Stimulated activated CD4-positive, alpha-beta T cell treated with anti-CD3 and anti-CD28 coated beads, Interleukin-1b, Interleukin-23, amount 100 ng/mL, for 1 hour (primary cell): ENCODE measurements at places on chromosomes 3 and 15.
A peak's percentile ranks its signal among the peaks of the same experiment; 100 is the strongest.

DNA sequence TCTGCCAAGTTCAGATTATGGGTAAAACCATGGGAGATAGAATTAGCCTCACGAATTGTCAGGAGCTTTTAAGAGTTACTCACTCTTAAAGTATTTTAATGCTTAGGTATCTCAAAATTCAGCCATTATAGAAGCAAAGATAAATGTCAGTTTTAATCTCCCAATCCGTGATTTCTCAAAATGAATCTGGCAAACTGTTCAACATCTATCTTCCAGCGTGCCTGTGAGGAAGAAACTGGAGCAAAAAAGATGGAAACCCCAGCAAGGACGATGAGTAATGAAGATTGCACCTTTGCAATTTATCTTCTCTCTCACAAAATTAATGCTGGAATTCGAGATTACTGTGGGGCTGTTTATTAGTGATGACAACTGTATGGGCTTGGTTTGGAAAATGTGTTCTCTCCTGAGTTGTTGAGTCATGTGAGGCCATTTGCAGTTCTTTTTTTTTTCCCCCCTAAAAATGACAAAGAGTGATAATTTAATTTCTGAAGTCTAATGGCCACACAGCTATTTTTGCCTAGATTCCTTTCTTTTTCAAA, 70.5 kb downstream of the PYDC2 start:
- DNase-seq: no peak

DNA sequence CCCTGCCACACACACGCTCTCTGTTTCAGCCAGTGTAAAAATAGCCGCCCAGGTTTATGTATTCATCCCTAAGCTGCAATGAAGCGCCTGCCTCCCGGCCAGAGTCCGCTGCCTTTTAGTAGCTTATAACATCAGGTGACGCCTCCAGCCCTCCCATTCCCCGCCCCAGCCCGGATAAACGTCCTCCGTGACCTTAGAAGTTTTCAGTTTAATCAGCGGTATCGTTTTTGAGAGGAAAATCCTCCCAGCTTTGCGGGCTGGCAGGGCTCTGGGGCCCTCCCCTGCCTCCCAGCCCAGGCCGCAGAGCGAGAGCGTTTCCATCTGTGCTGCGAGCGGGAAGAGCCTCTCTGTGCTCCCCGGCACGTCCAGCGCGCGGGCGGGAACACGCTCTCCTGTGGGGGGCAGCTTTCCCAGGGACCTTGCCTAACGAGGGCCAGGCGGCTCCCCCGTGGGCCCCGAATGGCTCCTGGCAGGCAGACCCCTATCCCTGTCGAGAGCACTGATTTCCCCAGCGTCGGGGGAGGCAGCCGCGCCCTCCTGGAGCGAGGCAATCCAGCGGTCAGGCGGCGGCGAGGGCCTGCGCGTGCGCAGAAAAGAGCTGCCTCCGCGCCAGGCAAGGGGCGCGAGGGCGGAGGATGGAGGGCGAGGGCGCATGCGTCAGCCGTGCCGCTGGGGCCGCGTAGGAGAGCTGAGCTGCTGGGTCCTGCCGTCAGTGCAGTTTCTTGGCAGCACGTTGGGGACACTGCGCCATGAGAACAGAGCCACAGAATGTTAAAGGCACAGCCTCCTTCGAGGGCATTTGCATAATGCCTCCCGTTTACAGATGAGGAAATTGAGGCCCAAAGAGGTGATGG, 71.1 kb downstream of the CCNL1 start:
- peak; percentile 84 for DNase-seq

- no peak for DNase-seq
These were observed 73.9 kb downstream of the TBC1D2B start for GRCh38 chr15:78003539-78004008.

DNA sequence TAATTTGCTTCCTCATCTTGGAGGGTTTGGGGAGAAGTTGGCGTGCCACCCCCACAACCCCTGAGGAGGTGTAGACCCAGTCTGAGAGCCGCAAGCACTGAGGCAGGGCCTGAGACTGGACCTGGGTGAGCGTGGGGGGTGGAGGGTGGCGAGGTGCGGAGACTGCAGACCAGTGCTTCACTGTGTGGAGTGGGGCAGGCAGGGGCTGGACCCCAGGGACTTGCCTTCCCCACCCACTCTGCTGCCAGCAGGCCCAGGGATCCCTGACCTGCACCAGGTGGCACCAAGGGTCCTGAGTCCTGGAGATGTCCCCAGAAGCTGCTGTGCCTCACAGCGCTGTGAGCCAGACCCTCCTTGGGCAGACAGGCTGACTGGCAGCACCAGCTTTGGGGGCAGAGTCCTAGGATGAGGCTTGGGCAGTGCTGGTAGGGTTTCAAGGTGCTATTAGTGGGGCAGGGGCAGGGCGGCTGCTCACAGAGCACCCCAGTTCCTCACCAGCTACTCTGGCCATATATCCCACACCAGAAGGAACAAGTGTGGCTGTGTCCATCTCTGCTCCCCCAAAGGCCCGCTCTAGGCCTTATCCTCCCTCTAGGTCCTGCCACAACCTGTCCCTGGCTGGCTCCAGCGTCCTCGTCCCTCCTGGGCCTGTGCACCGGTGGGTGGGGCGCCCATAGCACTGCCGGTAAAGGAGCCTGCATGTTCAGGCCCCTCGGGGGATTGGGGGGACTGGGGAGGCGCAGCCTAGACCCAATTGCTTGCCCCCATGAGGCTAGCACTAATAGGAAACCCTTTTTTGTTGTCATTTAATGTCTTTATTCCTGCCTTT, 11.8 kb downstream of the ZBTB47 start:
- DNase-seq: no peak

GRCh38 chr15:50576166-50576565, 29.7 kb upstream of the USP50 start:
- DNase-seq: no peak

GRCh38 chr3:46721009-46721408, 3.3 kb upstream of the PRSS50 start:
- no peak for DNase-seq

DNA sequence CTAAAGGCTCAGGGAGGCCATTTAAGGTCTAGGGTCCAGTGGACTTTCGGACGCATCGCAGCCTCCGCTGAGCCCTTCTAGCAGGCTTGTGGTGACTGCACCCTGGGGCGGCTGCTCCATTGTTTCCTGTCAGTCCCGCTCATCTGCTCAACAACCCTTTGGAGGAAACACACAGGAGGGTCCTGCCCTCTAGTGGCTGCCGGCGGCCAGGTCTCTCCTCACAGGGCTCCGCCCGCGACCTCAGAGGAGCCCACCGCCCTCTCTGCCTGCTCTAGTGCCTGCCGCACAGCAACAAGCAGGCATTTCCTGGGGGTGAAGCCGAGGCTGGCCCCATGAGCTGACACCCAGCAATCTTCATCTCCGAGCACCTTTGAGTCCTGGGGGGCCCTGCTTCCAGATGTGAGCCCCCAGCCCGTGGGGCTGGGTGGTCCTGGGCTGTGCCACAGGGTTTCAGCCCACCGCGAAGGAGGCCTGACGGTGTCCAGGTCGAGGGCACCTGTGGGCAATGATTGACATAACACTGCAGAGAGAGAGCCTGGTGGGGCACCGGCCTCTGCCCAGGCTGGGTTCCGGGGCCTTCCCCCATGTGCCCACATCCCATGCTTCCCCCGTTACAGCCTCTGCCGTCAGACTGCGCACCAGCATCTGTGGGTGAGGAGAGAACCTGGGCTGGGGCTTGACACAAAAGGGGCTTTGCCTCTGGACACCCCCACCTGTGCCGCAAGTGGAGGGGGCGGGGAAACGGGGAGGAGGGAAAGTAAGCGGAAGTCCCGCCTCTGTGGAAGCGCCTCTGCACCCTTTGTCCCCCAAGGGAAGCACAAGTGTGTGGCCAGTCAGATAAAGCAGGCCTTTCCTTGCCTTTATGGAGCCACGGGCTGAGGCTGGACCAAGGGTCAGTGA, 27.0 kb upstream of the SFMBT1 start:
- peak; percentile 62 for DNase-seq

- DNase-seq: no peak
These were observed 325.4 kb downstream of the UACA start for GRCh38 chr15:70437882-70438451.

DNA sequence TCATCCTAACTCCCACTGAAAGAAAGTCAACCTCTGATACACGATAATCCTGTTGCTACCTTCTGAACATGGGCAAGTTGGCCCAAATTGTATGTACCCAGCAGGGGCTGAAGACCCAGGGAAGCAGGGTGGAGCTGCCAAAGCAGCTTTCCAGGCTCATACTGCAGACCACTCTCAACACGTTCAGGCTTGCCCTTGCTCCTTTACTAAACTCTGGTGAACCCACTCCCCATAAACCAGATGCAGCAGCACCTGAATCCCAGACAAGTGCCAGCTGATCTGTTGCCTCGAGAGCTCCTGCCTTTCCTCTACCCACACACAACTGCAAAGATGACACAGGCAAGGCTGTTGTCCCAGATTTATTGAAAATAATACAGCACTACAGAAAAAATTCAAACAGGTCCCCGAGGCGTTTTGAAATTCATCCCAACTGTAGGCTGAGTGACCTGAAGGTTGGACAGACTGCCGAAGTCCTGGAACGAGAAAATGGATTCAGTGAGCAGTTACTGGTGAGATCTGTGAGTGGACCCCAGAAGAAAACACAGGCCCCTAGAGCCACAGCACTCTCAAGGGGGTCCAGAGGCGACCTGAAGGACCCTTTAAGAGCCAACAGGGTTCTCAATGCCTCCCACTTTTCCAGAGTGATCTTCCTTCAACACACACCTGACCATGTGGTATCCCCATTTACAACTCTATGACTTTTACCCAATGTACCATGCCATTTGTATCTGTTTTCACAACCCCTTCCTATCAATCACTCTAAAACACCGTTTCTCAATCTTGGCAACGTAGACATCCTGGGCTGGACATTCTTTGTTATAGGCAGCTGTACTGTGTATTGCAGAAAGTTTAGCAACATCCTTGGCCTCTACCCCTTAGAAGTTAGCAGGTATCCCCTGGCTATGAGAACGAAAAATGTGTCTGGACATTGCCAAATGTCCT, 3.6 kb downstream of the RPS17 start:
- DNase-seq: no peak

DNA sequence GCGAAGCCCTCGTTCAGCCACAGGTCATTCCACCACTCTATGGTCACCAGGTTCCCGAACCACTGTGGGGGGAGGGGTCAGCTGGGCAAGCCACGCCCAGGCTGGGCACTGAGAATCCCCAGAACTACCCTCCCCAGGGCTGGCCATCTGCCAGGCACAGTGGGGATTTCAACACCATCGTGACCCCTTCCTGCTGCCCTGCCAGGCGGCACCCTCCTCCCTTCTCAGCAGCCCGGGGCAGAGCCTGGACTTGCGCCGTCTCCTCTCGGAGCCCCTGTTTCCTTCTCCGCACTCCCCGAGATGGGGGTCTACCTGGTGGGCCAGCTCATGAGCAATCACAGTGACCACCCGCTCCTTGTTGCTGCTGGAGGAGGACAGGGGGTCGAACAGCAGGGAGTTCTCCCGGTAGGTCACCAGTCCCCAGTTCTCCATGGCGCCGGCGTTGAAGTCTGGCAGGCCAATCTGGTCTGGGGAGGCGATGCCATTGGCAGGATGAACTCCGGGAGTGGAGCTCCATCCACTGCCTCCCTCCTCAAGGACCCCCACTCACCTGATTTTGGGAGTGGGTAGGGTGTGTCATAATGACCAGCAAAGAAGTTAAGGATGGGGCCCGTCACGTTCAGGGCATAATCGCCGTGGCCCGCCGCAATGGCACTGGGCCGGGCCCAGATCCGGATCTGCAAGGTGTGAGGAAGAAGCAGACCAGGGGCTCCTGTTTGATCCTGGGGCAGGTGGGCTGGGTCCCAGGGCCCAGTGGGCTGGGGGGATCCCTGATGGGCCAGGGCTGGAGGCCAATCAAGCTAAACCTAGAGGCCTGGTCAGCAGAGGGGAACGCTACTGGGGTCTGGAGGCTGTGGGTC, 10.5 kb downstream of the ANPEP start:
- no peak for DNase-seq

GRCh38 chr3:132253262-132253878, 63.8 kb upstream of the ACP3 start:
- no peak for DNase-seq

- no peak for DNase-seq
These were observed 171.2 kb downstream of the KCNMB2 start for GRCh38 chr3:178707311-178708031.

DNA sequence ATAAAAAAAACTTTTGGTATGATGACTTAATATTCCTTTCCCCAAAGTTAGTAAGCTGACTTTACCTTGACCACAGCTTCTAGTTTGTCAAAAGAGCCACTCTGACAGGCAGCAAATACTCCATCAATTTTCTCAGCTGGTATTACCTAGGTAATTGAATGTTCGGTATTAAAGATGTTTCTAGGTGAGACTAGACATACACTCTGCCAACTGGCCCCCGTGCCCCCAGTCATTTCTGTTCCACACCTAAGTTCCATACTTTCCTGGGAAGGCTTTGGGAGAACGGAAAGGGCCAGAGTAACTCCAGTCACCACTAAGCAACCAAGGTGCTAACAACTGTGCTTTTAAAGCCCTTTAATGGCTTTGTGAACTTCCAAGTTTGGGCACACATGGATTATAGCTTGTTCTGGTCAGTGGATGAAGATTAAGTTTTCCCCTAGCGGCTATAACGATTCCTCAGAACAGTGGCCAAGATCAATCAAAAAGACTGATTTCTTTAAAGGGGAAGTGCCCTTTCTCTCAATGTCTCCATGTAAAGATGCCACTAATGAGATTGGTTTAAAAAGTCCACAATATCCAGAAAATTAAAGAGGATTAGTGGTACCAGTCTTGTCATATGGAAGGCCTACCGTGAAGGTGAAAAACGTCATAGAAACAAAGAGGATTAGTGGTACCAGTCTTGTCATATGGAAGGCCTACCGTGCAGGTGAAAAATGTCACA, 7.0 kb downstream of the EIF4A2 start:
- DNase-seq: no peak

GRCh38 chr3:26347150-26347549, 275.4 kb upstream of the LRRC3B start:
- DNase-seq: no peak

DNA sequence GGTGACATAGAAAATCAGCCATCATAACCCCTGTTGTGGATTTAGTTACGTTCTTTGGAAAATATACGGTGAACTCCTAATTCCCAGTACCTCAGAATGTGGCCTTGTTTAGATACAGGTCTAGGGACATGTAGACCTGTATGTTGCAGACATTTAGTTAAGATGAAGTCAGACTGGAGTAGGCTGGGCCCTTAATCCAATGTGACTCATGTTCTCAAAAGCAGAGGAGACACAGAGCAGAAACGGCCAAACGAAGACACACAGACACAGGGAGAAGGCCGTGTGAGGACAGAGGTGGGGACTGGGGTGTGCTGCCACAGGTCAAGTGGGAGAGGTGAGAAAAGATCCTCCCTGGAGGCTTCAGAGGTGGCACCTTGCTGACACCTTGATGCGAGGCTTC, 119.0 kb upstream of the PROK2 start:
- no peak for DNase-seq

GRCh38 chr3:172627057-172627809, 83.6 kb downstream of the NCEH1 start:
- no peak for DNase-seq

DNA sequence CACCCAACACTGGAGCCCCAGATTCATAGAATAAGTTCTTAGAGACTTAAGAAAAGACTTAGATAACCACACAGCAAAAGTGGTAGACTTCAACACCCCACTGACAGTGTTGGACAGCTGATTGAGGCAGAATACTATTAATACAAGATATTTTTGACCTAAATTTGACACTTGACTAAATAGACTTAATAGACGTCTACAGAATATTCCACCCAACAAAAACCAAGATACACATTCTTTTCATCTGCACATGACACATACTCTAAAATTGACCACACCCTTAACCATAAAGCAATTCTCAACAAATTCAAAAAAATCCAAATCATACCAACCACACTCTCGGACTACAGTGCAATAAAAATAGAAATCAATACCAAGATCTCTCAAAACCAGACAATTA, 179.8 kb upstream of the TPM1 start:
- no peak for DNase-seq

- DNase-seq: no peak
These were observed 247.8 kb downstream of the ALCAM start for GRCh38 chr3:105614288-105615030.
